ENCODE measurements at places on chromosomes 2 and 18. TPM values are rescaled to one million over a fixed set of nuclear protein-coding genes. Genes with fewer than 3 reads are reported as not detected.

DNA sequence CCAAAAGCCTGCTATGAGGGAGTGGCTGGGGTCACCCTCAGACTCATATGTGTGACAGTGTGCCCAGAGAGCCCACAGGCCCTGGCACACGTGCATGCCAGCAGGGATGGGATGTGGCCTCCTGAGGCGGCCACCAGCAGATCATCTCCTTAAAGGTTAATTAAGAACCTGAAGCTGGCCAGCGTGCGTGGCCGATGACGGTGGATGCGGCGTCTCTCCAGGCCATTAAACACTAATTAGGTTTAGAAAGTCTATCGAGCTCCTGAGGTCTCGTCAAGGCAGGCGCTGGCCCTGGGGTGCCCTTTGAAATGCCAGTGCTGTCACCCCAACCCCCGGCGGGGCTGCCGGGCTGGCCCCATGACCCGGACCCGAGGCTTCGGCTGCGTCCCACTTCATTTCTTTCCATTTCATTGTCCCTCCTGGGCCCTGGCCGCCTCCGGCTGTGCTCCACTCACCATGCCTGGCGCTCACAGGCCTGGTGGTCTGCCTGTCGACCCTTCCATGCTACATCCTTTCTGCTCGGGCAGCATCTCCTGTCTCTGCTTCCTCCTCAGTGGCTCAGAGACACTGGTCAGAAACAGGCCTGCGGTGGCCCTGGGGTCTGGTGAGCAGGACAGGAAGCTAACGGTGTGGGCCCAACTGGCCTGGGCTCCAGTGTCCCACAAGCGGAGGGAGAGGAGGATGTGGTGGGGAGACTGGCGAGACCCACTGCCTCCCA is 228.9 kb downstream of the CELF4 start:
- no peak for DNase-seq

DNA sequence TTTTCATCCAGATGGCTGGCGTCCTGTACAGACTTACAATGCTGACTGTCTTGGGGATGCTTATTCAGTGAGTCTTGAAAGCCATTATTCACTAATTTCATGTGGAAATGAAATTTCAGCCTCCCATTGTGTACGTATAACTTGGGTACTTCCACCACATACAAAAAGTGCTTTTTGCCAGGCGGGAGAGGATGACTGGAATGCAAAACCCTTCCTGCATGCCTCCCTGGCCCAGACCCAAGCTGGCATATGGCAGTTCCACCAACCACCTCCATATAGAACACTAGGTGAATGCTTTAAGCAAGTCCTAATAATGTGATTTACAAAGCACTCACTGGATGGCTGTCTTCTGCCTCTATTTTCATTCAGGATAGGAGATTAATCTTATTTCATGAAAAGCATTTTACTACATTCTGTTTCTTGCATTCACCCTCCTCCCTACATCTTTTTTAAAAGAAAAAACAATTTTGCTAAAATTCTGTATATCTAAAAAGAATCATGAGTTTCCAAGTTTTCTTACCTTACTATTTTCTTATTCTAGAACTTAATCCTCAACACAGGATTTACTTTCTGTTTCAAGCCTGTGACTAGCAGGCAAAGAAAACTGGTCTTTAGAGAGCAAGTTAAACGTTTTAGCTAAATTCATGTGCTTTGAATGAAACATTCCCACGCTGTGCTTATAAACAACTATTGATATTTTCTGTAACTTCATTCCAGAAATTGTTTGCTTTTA is 327.6 kb downstream of the NCKAP5 start:
- DNase-seq: no peak

DNA sequence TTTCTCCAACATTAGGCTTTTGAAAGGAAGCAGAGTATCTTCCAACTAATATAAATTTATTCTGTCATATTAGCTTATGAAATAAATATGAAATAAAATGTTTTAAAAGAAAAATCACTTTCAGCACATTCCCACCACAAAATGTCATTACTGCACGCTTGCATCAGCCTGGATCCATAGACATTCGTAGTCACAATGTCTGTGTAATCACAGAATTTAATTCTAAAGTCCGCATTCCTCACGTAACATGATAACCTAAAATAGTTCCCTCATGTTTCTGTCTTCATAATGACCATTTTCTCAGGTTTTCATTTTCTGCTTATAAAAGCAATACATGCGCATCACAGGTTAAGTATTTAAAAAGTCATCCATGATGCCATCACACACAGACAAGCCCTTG is 47.1 kb downstream of the HDAC4 start:
- no peak for DNase-seq

Gene RTP5
- total RNA-seq: 0.24 TPM

All from umbilical cord (tissue), 2 donors.